Activated CD4-positive, alpha-beta T cell treated with anti-CD3 and anti-CD28 coated beads, Interleukin-10, Interleukin-2, amounts not matched to agents 100 ng/mL and 50 ng/mL, durations not matched to agents 16 hours and 8 hours (primary cell): ENCODE measurements at places on chromosomes 12 and 14.

DNA sequence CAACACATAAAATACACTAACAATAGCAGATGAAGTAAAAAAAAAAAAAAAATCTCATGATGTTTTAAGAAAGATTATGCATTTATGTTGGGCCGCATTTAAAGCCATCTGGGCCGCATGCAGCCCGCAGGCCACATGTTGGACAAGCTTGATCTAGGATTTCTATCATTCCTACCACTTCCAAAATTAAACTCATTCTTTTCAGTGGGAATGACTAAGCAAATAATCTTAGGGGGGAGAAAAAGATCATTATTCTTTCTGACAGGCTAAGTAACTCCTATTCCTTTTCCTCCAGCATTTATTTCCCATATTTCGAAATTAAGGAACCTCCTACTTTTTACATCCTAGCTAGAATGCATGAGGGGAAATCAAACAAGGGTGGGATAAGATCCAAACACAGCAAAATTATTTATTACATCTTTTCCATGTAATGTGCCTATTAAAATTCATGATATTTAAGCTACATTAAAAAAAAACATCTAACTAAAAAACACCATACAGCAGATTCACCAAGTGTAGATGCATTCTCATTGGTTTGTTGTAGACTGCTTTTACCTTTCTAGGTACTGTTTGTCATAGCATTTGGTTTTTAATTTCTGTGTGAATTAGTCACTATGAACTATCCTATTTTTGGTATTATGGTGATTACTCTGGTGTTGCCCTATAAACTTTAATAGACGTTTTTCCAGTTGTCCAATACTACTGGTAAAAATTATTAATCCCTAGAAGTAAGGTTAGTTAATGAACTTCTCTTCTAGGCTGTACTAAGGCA is 76.1 kb downstream of the RASSF8 start:
- DNase-seq: no peak

GRCh38 chr12:51269174-51270066 is 795 bp downstream of the SMAGP start:
- DNase-seq: peak; percentile 46

- peak; percentile 1 for DNase-seq
Measured at GRCh38 chr12:40691913-40692764, at the start of gene CNTN1. Gene CNTN1, plus strand, starts transcription at chr12:40692439.

DNA sequence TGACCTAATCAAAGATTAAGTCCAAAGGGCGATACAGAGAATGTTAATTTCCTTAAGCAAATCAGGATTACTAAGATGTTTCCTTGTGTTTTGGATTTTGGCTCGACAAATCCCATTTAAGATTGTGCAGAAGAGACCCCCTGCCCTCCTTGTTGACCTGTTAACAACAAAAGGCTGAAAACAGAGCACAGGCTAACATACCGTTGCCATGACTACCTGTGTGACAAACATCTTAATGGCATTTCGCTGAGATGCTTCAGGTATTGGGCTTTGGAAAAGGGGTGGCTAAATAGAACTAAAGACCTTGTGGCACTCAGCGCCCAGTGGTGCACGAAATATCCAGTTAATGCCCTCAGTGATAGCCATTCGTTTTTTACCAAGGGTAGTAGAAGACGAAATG is 1532.3 kb upstream of the TMEM132C start:
- no peak for DNase-seq
